ENCODE measurements at places on chromosomes 5 and 9.

GRCh38 chr9:20551236-20551635 lies 71.1 kb downstream of the MLLT3 start:
- DNase-seq, result no peak

DNA sequence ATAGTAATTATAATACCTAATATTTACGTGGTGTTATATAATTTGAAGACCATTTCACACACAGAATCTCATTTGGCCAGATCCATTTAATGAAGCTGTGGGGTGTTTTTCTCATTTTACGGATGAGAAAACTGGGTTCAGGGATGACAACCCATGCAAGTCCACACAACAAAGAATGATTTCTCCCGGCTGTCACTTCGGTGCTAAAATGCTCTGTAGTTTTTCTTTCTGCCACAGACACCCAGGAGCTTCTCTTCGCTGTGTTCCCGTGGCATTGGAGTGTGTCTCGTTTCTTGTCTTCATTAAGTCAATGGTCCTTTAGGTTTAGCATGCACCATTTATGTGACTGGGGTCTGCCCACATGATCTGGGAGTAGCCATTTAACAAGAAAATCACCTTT lies 308.5 kb downstream of the ENC1 start:
- DNase-seq, result no peak

GRCh38 chr5:112655513-112655912 lies 82.2 kb upstream of the APC start:
- no peak for DNase-seq

DNA sequence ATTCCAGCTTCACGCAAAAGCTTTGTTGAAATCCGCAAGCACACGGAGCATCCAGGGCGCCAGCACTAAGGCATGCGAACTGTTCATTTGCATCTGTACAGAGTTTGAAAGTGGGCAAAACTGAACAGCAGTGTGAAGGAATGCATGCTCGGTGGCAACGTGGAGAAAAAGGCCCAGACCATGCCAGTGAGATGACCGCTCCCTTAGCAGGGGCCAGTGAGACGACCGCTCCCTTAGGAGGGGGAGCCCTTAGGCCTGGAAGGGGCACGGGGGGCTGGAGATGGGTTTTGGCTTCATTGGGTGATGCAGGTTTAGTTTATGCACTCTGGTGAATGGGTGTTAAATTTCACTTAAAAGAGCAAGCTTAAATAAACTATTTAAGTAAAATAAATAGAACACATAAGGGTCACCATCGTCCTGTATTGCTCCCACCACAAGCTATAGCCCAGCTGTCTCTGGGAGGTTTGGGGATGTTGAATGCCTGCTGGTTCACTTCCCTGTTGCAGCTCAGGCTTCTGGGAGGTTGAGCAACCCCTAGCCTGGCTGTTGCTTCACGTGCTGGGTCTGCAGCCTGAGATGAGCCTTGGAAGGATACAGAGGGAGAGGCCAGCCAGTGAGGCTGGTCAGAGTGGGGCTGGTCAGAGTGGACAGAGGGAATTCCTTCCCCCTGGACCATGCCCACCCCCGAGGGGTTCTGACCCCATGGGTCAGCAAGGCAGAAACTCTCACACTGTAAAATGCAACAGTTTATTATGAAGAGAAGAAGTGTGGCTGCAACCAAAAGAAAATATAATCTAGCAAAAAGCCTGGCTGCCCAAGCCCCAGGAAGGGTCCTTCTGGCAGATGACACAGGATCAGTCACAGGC lies 4.6 kb upstream of the FCN1 start:
- DNase-seq, result no peak

DNA sequence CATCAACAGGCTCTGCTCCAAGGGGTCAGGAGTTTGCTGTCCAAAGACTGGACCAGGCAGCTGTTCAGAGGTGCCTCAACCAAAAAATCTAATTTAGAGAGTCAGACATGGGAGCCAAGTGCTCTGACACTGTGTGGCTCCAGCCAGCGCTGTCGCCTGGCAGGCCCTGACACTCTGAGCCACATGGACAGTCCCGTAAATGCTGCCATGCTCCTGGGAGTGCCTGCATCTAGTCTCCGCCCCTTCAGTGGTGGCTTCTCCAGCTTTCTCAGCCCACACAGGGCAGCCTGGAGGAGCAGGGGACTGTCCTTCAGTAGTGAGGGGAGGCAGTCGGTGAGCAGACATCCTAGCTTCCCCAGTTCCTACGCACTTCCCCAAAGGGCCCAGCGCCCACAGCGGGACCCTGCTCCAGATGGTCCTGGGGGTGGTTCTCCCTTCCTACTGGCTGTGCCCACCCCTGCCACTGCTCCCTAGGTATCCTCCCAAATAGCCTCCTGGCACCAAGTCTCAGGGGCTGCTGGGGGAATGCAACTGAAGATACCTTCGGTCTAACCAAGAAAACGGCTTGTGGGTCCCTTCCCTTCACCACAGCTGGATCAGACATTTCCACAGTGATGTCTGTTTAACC lies 72.3 kb downstream of the SHC3 start:
- no peak for DNase-seq

Data from globus pallidus (tissue), 1 donor.